Cardiac septum (tissue), 1 donor: ENCODE measurements at places on chromosomes 6 and 20. TPM values are rescaled to one million over a fixed set of nuclear protein-coding genes. Genes with fewer than 3 reads are reported as not detected.

GRCh38 chr20:43442282-43442880 lies 15.3 kb upstream of the SRSF6 start:
- DNase-seq = no peak

GRCh38 chr6:95543798-95544197 lies 33.5 kb upstream of the MANEA start:
- DNase-seq = no peak

GRCh38 chr20:3195590-3196237 lies 8.8 kb downstream of the DDRGK1 start:
- peak; percentile 3 for DNase-seq

DNA sequence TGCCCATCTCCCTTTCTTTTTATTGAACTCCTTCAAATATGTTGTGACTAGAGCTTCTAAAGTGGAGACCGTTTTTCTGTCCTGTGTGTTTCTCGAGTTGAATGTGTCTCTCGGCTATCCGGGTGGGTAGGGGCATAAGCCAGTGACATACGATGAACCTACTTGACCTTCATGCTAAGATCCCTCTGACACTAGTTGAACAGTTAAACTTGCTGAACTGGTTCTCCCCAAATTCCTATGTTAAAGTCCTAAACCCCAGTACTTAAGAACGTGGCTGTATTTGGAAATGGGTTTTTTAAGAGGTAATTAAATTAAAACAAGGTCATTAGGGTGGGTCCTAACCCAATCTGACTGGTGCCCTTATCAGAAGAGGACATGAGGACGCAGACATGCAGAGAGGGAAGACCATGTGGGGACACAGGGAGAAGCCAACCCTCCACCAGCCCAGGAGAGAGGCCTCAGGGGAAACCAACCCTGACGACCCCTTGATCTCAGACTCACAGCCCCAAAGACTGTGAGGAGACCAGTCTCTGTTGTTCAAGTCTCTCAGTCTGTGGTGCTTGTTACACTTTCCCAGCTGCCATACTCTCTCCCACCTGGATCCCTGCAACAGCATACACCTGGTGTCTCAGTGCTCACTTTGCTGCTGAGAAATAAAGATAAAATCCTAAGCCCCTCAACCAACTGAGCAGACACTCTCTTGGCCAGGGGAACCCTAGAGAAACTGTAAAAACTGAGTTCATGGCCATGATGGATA lies 208.4 kb downstream of the MYLK4 start:
- DNase-seq = no peak

DNA sequence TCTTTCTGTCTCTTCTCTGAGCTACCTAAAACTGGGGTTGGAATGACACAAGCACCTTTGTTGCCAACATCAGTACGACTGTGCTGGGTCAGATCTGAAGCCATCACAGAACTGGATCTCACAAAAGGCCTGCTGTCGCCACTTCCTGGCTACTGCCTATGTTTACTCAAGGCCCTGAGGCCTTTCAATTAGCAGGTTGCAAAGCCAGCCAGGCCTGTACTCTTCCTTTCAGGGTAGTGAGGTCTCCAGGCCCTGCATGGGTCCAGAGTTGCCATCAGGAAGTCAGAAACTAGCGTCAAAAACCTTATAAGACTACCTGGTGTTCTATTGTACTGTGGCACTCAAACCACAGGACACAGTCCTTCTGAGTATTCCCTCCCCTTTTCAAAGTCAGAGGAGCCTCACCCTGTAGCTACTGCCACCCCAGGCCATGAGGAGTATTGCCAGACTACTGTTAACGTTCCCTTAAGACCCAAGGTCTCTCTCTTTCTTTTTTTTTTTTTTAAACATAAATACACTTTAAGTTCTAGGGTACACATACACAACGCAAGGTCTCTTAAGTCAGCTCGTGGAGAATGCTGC lies 937.4 kb upstream of the GJE1 start:
- DNase-seq = no peak

GRCh38 chr20:48401359-48401758 lies 426.4 kb downstream of the PREX1 start:
- DNase-seq = peak; percentile 62

GRCh38 chr20:48618631-48619030 lies 209.2 kb downstream of the PREX1 start:
- DNase-seq = no peak

- no peak for DNase-seq
These were observed 14.9 kb upstream of the ZFAND3 start for GRCh38 chr6:37804586-37804985.

- no peak for DNase-seq
These were observed 23.2 kb upstream of the AIG1 start for GRCh38 chr6:143037470-143037869.

- no peak for DNase-seq
These were observed 32.9 kb upstream of the UST start for GRCh38 chr6:148713921-148714320.

GRCh38 chr6:165481921-165482320 lies 172.5 kb upstream of the C6orf118 start:
- no peak for DNase-seq

DNA sequence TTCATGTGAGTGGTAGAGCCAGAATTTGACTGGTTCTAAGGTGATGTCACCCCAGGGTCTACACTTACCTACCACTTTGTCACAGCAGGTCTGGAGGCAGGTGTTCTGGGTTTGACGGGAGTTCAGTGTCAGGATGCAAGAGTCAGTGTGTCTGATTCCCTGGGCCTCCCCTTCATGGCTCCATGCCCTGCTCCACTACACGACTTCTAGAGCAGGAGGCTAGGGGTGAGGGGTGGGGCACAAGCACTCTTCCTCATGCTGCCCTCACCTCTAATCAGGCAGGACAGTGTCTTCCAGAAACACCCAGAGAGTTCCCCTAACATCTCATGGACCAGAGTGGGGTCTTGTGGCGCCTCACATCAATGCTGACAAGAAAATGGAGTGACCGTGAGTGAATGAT lies 118.2 kb downstream of the CDC5L start:
- no peak for DNase-seq

- DNase-seq = no peak
These were observed 307.3 kb downstream of the SYNE1 start for GRCh38 chr6:152329638-152330448.

DNA sequence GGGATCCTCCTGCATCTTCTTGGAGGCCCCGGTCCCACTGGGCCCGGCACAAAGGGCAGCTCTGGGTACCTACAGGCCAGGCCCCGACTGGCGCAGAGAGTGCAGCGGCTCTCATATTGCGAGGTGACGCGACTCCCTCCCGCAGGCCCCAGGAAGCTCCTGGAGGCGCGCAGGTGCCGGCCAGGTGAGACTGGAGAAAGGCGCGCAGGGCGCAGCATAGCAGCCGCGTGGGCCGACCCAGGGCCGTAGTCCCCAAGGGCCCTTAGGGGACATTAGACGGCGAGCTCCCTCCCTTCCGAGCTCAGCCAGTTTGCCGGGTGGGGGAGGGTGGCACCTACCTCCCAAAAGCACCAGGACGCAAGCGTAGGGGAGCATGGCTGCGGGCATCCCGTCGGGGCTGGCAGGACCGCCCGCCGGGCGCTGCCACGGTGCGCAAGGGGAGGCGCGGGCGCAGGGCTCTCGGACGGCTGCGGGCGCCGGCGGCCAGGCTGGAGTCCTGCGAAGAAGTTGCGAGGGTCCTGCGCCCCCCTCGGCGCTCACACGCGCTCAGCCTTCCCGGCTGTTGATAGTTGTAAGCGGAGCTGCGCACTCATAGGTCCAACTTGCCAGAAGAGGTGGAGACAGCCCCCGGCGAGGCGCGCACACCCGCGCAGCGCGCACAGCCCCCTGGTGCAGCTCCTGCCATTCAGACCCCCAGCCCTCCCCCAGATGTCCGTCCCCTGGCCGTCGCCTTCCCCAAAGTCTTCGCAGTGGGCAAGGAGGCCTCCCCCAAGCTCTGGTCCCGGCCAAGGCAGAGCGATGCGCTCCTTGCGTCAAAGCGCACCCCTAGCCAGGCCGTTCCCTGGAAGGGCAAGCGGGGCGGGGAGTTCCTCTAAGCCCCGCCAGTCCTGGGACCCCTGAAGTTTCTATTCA lies 622 bp downstream of the APCDD1L start:
- DNase-seq = no peak

DNA sequence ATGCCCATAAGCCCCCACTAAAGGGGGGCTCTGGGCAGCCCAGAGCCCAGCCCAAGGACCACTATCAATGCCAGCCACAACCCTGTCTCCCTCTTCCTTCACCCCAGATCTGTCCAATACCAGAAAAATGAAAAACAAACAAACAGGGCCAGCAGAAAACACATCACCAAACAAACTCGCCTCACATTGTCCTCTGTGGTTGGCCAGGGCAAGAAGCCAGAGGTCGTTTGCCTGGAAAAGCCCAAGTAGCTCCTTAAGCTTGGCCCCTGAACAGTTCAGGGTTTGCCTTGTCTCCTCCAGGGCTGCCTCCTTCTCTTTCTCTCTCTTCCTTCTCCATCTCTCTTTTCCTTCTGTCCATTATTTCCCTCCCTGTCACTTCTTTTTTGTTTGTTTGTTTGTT lies 10.1 kb upstream of the SCUBE3 start:
- no peak for DNase-seq

DNA sequence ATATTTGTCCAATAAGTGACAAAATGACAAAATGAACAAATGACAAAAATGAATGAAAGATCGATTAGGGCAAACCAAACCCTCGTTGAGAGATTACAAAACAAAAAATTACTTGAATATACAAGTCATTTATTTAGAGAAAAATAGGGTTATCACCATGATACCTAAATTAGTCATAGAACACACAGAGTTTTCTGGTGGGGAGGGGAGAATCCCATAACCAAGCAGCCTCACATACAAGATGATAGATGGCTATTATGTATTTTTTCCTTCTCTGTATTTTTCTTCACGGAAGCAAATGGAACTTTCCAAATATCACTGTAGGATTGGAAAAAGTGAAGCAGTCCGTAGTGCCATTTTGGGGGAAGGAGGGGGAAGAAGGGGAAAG lies 28.5 kb upstream of the BMP6 start:
- no peak for DNase-seq

DNA sequence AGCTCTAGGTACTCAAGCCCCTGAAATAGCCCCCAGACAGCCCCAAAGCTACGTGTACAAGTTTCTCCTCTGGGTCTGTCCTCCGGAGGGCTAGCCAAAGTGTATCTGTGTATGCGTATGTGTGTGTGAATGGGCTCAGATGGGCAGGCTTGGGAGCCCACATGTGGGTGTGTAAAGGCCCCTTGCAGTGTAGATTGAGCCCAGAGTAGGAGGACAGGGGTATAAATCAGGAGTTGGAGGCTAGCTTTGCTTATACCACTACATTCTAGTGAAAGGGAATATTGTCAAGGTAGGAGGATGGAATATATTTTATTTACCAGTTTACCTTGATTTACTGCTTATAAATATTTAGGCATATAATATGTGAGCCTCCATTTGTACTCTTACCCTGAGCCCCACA lies 9.0 kb upstream of the MAP3K7 start:
- DNase-seq = no peak

DNA sequence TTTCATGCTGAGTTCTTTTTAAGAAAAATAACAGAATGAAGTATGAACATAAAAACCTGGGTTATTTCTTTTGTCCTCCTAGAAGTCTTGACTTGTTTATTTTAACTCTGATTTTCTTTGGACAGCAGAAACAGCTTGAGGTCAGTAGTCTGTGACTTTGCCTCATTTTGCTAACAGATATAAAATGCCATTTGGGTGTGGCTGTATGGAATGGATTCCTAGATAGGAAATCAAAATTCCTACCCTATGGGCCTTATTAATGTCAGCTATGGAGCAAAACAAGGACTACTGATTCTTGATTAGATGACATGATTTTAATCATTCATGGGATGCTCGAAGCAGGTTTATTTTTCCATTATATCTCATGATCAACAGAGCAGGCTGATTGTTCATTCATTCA lies 46.8 kb upstream of the TENT5A start:
- no peak for DNase-seq

- no peak for DNase-seq
These were observed 21.8 kb upstream of the UFL1 start for GRCh38 chr6:96499781-96500180.

- no peak for DNase-seq
These were observed 48.2 kb downstream of the ARHGAP18 start for GRCh38 chr6:129661536-129662405.

DNA sequence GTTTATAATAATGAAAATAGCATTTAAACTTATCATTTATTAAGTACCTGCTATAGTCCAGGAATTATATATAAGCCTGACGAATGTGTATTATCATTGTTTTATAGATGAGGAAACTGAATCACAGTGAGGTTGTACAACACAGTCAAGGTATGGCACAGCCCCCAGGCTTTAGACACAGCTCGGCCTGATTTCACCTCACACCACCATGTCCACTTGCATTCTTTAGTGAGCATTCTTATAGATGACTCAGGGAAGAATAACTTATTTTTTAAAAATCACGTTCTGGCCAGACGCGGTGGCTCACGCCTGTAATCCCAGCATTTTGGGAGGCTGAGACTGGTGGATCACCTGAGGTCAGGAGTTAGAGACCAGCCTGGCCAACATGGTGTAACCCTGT lies 289.0 kb downstream of the SYNE1 start:
- no peak for DNase-seq

DNA sequence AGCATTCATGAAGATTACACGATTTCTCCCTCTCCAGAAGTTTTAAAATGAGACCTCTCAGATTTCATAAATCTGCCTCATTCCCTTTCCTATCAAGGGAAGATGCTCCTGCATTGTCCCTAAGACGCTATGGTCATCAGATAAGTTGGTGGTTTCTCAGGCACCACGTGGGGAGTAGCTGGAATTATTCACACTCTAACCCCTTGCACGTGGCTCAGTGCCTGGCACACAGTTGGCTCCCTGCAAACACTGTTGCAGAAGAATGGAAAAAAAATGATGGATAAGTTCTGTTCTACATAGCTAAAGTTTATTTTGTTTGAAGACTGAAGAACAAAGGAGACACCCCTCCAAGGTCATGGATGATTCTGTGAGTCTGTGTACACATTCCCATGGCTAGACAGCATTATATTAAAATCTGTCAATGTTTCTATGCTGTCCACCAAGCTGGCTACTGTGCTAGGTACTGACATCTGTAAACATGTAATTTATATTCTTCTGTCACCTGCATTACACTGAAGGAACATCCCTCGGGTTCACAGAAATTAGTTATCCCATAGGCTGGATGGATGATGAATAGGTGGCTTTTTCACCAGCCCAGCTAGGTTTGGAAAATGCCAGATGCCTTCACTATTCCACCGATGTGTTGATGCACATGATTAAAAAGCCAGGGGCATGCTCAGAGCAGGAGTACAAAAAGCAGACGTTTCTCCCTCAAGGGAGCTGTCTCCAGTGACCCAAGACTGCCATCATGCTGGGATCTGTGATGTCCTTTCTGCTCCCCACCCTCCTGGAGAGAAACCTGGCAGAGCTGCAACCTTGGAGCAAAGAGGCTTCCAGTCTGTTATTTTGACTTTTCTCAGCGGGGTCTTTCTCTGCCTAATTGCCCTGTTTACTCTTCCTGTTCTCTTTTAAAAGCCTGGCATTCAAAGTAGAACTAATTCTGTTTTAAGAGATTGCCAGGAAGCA lies 610.5 kb downstream of the UTRN start:
- DNase-seq = no peak

Gene NRSN1
- total RNA-seq = not detected

Gene MAS1
- 0.03 TPM for total RNA-seq

Gene ISM1
- 1.0 TPM for total RNA-seq

Gene OR2H1
- not detected for total RNA-seq

Gene LAMP5
- 0.22 TPM for total RNA-seq

Gene EBF4
- 4.8 TPM for total RNA-seq

Gene NOL4L
- 10.4 TPM for total RNA-seq

Gene FUT9
- total RNA-seq = 0.03 TPM

Gene DCBLD1
- 3.8 TPM for total RNA-seq

Gene EPHA7
- 6.2 TPM for total RNA-seq

Gene HTR1E
- not detected for total RNA-seq

Gene FAM83C
- not detected for total RNA-seq
